Activated T-helper 1 cell treated with anti-CD3 and anti-CD28 coated beads, Interleukin-12 subunit alpha, Interleukin-12 subunit beta, Interleukin-2, Interleukin-4 antibody, amounts not matched to agents 30 ng/mL and 10 ng/mL and 1 ng/mL, durations not matched to agents 14 hours and 24 hours and 36 hours (primary cell): ENCODE measurements at places on chromosomes 16 and 17.

- H3K4me1 ChIP-seq, result no peaks in the 10 kb centered on the region
- H3K27me3 ChIP-seq, result peaks cover 32% of the 10 kb centered on the region
- peak overlapping the region; percentile 15 for H3K4me3 ChIP-seq
- DNase-seq, result peak; percentile 25
- H3K36me3 ChIP-seq, result no peaks in the 10 kb centered on the region
Measured at GRCh38 chr16:2194852-2195321, 1.5 kb downstream of the CASKIN1 start.

GRCh38 chr16:16108759-16109158, 114.5 kb downstream of the ABCC6 start:
- no peaks in the 10 kb centered on the region for H3K4me1 ChIP-seq
- peaks cover 51% of the 10 kb centered on the region for H3K36me3 ChIP-seq

GRCh38 chr17:20920815-20921199, 122.0 kb downstream of the USP22 start:
- no peak overlapping the region for H3K27ac ChIP-seq
- no peak overlapping the region for H3K4me3 ChIP-seq
- no peaks in the 10 kb centered on the region for H3K36me3 ChIP-seq
- DNase-seq, result no peak
- peaks cover 10% of the 10 kb centered on the region for H3K4me1 ChIP-seq

DNA sequence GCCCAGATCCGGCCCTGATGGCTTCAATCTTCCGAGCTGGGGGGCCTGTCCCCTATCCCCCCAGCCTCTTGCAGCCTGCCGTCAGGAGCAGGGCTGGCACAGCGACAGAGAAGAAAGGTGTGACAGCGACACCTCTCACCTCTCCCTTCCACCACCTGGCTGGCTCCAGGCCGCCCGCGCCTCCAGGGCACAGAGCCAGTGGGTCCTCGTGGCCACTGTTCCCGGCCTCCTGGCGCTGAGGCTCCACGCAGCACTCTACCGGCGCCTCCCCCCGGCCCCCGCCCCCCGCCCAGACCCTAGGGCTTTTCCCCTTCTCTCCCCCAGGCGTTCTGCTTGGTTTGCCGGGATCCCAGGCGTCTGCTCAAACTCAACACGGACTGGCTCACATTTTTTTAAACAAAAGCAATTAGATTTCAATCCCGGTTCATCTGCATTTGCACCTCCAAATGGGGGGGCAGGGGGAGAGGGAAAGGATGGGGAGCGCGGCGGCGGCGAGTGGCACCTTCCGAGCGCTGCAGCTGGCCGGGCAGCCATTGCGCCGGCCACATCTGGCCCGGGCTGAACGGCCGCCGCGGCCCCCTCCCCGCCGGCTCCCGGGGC, 12.8 kb upstream of the CBX8 start:
- H3K27ac ChIP-seq, result no peak overlapping the region
- DNase-seq, result no peak
- peaks cover 45% of the 10 kb centered on the region for H3K4me1 ChIP-seq
- no peaks in the 10 kb centered on the region for H3K36me3 ChIP-seq
